ENCODE measurements at places on chromosomes 11 and 22.

GRCh38 chr22:26744892-26745808, 87.8 kb downstream of the MIAT start:
- DNase-seq: no peak

DNA sequence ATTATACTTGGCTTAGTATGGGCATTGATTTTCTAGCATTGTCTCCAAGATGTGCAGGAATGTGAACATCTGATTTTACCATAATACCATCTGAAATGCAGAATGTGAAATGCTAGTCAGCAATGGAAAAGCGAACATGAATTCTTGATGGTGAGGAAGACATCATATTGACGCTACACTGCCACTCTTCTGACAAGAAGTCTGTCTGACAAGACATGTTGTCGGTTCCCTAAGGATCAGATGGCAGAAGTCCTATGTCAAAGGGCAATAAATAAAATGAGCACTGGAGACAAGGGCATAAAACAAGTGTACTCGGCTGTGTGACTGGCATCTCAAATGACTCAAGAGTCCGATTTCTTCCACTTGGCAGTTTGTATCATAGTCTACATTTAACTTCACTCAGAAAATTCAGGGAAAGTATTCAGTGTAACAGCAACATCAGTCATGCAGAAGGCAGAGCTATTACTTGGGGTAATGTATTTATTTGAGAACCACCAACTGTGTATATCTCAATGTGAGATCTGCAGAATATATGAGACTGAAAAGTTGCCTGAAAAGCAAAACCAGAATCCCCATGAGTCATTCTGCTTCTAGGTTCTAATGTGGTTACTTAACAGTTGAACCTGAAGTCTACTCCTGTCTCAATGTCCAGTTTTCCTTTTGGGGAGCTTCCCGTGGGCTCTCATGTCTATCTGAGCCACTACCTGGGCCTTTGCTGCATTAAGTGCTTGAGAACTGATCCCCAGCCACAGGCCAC, 51.5 kb downstream of the SLC17A6 start:
- no peak for DNase-seq

- DNase-seq: no peak
Measured at GRCh38 chr22:25567251-25567675, 2.8 kb downstream of the GRK3 start.

- DNase-seq: peak; percentile 85
Measured at GRCh38 chr11:63738720-63739360, 29.7 kb downstream of the ZFTA start.
